ENCODE measurements at places on chromosomes 6 and 20.
A peak's percentile ranks its signal among the peaks of the same experiment; 100 is the strongest.

- no peak overlapping the region for H3K4me3 ChIP-seq
- DNase-seq: no peak
- H3K27ac ChIP-seq: no peak overlapping the region
- no peaks in the 10 kb centered on the region for H3K36me3 ChIP-seq
Measured at GRCh38 chr6:20559924-20560551, 25.8 kb downstream of the CDKAL1 start.

DNA sequence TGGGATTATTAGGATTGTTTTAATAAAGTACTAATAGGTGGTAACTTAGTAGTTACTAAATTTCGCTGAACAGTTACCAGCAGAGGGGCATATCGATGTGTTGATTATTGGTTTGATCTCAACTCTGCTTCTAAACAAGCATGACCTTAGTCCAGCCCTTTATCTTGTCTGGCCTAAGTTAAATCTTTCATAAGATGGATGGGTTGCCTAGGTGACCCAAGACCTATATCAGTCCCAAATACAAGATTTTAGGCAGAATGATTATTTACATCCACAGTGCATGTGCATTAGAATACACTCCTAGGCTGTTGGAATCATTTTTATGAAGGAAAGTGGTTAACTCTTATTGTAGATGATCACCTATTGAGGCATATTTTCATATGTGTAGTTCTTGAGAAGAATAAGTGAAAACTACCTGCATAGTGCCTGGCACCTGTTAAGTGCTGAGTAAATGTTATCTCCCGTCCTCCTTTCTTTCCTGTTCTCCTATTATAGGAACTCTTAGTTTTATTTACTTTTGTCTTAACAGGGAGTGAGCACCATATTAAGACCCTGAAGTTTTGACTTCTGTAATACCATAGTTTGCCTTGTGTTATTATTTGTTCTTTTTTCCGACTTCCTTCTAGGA, 1.1 kb downstream of the HSF2 start:
- H3K4me1 ChIP-seq: peaks cover 22% of the 10 kb centered on the region
- peak overlapping the region; percentile 100 for H3K4me3 ChIP-seq
- no peak overlapping the region for H3K27ac ChIP-seq
- H3K36me3 ChIP-seq: no peaks in the 10 kb centered on the region
- H3K27me3 ChIP-seq: no peaks in the 10 kb centered on the region
- no peak for DNase-seq

DNA sequence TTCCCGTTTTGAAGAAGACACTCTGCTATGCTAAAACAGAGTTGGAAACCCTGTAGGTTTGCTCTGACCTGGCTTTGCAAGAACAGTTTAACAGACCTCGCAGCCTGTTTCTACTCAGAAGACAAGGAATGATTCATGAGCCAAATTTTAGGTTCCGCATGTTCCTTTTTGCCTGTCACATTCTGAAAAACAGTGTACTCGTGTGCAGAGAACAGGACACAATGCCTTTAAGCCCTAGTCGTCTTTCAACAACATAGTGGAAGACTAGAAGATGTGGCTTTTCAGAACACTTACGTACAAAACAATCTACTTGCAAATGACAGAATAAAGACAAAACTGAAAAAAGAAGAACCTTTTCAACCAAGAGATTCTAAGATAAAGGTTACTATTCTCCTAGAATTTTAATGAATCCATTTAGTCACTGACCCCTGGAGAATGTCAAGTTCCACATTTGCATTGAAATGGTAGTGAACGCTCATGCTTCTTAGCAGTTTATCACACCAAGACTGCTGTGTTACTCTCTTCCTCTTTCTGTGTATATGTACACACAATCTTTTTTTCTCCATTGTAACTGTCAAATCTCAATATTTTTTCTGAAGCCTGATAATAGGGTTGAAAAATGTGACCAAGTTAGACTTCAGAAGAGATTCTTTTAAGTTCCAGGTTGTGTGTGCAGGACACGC, 220.7 kb upstream of the NRSN1 start:
- no peak overlapping the region for H3K27ac ChIP-seq
- no peaks in the 10 kb centered on the region for H3K4me1 ChIP-seq
- no peaks in the 10 kb centered on the region for H3K27me3 ChIP-seq
- DNase-seq: no peak
- no peaks in the 10 kb centered on the region for H3K36me3 ChIP-seq

DNA sequence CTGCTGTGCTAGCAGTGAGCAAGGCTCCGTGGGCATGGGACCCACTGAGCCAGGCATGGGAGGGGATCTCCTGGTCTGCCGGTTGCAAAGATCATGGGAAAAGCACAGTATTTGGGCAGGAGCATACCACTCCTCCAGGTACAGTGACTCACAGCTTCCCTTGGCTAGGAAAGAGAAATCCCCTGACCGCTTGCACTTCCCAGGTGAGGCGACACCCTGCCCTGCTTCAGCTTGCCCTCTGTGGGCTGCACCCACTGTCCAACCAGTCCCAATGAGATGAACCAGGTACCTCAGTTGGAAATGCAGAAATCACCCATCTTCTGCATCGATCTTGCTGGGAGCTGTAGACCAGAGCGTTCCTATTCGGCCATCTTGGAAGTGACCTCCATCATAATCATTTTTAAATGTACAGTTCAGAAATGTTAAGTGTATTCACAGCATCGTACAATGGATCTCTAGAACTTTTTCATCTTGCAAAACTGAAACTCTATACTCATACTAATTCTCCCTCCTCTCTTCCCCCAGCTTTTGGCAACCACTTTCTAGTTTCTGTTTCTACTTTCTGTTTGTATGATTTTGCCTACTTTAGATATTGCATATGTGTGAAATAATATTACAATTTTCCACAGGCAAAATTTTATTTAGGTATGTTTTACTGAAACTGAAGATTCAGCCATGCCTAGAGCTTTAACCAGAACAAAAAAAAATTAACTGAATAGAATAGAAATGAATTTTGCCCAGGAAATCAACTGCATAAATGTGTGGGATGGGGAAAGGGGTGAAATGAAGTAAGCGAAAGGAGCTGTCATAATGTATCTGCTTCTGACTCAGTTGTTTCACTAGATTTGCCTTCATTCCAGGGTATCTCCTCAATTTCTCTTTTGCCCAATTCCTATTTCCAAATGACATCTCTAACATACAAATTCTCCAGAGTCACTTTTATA, 100.0 kb downstream of the RWDD2A start:
- no peaks in the 10 kb centered on the region for H3K4me1 ChIP-seq
- no peak overlapping the region for H3K27ac ChIP-seq
- no peaks in the 10 kb centered on the region for H3K36me3 ChIP-seq
- DNase-seq: no peak

DNA sequence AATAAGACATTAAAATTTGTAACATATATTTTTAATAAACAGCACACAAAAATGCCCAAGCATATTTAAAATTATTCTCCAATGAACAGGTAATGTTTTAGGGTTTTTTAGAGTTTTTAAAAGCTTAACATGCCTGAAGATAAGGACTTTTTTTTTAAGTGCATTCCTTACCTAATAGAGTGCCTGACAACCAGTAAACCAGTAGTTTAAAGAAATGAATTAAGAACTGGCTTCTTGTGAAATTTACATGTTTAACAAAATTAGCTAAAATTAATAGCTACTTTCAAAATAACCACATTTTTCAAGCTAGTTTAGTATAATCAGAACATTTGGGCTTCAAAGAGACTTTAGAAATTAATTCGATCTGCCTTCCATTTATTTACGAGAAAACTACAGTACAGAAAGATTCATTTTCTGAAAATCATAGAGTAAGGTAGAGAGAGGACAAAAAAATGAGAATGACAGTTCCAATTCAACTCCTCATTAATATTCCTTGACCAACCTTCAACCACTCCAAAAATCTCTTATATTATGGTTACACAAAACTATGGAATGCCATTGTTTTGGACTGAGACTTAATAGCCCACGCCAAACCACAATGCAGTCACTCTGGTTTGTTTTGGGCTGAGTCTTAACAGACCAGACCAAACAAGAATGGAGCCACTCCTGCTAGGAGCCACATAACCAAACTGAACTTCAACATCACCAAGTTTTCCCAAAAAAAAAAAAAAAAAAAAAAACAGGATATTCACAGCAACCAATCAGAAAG, 5.7 kb upstream of the PLN start:
- no peak for DNase-seq
- H3K27me3 ChIP-seq: no peaks in the 10 kb centered on the region
- H3K27ac ChIP-seq: no peak overlapping the region
- H3K36me3 ChIP-seq: no peaks in the 10 kb centered on the region
- H3K4me3 ChIP-seq: no peak overlapping the region

DNA sequence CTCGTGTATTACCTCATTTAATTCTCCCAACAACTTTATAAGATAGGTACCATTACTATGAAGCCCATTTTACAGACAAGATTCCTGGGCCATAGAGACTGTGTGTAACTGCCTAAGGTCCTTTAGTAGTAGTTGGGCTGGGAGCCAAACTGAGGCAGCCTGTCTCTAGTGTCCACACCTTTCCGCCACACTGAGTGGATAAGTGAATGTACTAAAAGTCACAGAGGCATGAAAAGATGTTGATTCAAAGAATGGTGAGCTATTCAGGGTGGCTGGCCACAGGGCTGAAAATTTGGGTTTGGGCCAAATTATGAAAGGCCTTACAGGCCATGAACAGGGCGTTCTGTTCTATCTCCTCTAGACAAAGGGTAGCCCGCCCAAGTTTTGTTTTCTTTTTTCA, 11.0 kb downstream of the CD24 start:
- H3K4me1 ChIP-seq: no peaks in the 10 kb centered on the region
- no peak for DNase-seq
- H3K4me3 ChIP-seq: no peak overlapping the region
- no peak overlapping the region for H3K27ac ChIP-seq
- no peaks in the 10 kb centered on the region for H3K27me3 ChIP-seq
- H3K36me3 ChIP-seq: no peaks in the 10 kb centered on the region

DNA sequence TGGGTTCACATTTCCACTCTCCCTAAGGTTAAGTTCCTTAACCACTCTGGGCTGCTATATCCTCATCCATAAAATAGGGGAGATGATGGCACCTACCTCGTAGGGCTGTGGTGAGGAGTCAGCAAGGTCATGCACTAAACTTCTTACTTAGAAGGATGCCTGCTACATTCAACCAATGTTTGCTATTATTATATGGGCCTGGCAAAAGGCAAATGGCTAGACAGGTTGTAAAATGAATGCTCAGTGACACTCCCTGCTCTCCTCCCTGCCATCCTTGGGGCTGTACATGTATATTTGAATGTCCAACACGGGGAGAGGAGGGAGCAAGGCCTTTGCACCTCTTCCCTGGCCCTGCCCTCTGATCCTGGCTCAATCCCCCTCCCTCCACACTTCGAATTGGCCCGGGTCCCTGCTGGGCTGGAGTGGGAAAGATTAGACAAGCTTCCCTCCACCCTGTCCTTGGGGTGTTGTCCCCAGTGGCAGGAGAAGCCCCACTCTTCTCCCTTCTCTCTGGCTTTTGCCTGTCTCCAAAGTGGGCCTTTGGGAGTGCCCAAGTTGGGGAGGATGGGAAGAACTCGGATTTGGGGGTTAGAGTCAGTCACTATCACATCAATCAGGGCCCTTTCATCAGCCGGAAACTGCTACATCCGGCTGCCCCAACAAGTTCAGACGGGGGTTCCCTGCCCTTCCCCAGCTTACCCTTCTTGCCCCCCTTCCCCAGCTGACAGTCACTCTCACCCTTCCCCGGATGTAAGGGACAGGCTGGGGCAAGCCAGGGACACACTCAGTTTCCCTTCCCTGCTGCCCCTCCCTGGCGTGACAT, 36.3 kb upstream of the VEGFA start:
- no peaks in the 10 kb centered on the region for H3K27me3 ChIP-seq
- peak; percentile 39 for DNase-seq
- no peaks in the 10 kb centered on the region for H3K36me3 ChIP-seq

- H3K4me3 ChIP-seq: peak overlapping the region; percentile 86
- no peaks in the 10 kb centered on the region for H3K27me3 ChIP-seq
- DNase-seq: no peak
- H3K27ac ChIP-seq: peak overlapping the region; percentile 100
Measured at GRCh38 chr20:45934046-45934585, 367 bp upstream of the PCIF1 start.

GRCh38 chr20:62754991-62755356, 41.3 kb upstream of the MRGBP start:
- H3K36me3 ChIP-seq: no peaks in the 10 kb centered on the region
- peaks cover 17% of the 10 kb centered on the region for H3K4me1 ChIP-seq
- peaks cover 22% of the 10 kb centered on the region for H3K27me3 ChIP-seq
- no peak overlapping the region for H3K27ac ChIP-seq
- no peak overlapping the region for H3K4me3 ChIP-seq

DNA sequence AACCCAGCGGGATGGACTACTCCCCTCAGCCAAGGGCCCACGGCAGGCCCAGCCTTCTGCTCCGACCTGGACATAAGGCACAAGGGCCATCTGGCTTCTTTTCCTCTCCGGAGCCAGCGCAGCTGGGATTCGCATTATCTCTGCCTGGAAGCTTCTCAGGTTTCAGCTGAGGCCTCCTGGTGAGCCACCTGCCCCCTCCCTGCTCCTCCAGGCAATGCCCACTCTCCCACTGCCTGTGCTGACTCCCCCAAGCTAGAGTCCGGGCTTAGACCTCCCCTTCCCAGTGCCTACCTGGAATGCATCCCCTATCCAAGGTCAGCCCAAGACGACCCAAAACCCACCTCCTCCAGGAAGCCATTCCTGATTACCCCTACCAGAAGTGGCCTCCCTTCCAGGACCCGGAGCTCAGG, 60.7 kb downstream of the EZR start:
- peak; percentile 47 for DNase-seq
- no peaks in the 10 kb centered on the region for H3K36me3 ChIP-seq
- H3K27me3 ChIP-seq: no peaks in the 10 kb centered on the region
- peaks cover 6% of the 10 kb centered on the region for H3K4me1 ChIP-seq

- H3K4me3 ChIP-seq: no peak overlapping the region
- H3K27me3 ChIP-seq: no peaks in the 10 kb centered on the region
- H3K27ac ChIP-seq: no peak overlapping the region
- H3K36me3 ChIP-seq: no peaks in the 10 kb centered on the region
- no peak for DNase-seq
Measured at GRCh38 chr6:110298916-110299315, 59.2 kb downstream of the METTL24 start.

GRCh38 chr6:64520050-64520449, 884.4 kb downstream of the PHF3 start:
- no peak for DNase-seq
- no peaks in the 10 kb centered on the region for H3K36me3 ChIP-seq
- no peak overlapping the region for H3K27ac ChIP-seq
- H3K4me3 ChIP-seq: no peak overlapping the region

DNA sequence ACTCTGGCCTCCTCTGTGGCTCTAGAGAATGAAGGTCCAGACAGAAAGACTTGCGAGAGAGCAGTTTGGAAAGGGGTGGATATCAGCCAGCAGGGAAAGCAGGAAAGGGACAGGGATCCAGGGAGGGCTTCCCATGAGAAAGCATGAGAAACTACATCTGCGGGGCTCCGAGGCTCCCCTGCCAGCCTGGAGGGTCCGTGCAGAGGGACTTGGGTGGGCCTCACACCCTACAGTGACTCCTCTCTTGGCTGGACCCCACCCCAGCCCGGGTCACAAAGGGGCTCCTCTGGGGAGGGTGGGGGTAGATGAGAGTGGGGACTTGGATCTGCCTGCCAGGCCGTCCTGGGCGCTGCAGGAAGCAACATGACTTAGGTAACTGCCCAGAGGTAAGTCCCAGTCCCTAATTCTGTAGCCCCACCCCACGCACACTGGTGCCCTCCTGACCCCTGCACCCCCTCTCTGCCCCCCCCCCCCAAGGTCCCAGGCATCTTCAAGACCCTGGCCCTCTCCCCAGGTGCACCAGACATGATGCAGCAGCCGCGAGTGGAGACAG, at the start of gene TMEM239:
Gene TMEM239, plus strand, starts transcription at position 335 of the 553 bp plus-strand sequence. Its CDS starts 191 bp downstream, at position 526.
- H3K4me1 ChIP-seq: peaks cover 10% of the 10 kb centered on the region
- peaks cover 34% of the 10 kb centered on the region for H3K27me3 ChIP-seq
- no peak within 1 kb of the TSS for H3K27ac ChIP-seq

- no peak overlapping the region for H3K4me3 ChIP-seq
- peaks cover 1% of the 10 kb centered on the region for H3K27me3 ChIP-seq
- DNase-seq: peak; percentile 77
- H3K36me3 ChIP-seq: no peaks in the 10 kb centered on the region
Measured at GRCh38 chr20:32091888-32092346, 17.6 kb upstream of the TM9SF4 start.
